ENCODE measurements at places on chromosomes 16 and 17. TPM values are rescaled to one million over a fixed set of nuclear protein-coding genes. Genes with fewer than 3 reads are reported as not detected.

DNA sequence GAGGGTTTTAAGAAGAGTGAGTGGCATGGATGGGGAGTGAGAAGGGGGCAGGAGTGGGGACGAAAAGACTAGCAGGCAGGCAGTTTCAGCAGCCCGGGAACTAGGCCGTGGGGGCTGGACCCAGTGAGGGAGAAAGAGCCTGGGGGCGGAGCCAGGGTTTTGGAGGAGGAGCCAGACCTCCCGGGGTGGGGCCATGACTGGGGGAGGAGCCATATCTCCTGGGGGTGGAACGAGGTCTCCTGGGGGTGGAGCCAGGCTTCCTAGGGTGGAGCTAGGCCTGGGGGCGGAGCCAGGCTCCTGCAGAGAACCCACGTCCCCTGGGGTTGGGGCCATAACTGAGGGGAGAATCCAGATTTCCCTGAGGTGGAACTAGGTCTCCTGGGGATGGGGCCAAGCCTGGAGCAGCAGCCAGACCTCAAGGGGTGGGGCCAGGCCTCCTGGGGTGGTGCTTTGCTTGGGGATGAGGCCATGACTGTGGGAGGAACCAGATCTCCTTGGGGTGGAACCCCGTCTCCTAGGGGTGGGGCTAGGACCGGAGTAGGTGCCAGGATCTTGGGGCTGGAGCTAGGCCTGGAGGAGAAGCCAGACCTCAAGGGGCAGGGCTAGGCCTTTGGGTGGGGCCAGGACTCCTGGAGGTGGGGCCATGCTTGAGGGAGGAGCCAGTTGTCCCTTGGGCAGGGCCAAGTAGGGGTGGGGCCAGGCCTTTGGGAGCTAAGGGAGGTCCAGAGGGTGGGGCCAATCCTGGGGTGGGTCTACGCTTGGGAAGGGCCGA lies 41.7 kb upstream of the JPH3 start:
- DNase-seq: no peak

DNA sequence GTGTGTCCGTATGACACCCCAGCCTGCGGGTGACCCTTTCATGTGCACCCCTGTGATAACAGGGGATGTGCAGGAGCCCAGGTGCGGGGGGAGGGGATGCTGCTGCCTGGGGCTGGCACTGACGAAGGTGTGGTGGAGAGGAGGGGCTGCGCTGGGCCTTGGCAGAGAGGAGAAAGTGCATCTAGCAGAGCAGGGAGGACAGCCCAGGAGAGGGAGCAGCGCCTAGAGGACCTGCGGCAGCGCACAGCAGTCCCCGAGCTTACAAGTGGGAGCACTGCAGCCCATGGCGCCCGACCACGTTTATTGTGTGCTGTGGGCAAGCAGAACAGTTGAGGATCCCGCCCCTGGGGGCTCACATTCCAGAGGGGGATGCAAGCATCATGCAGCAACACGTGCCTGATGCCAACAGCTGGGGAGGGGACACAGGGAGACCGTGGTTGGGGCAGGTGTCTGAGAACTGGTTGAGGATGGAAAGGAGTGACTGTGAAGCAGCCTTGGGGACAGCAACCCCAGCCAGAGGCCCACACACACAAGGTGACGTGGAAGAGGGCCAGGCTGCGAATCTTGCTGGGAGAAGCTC lies 10.9 kb upstream of the SLC7A5 start:
- no peak for DNase-seq

- DNase-seq: no peak
These were observed 11.0 kb upstream of the PMFBP1 start for GRCh38 chr16:72182976-72183375.

- no peak for DNase-seq
These were observed 11.2 kb downstream of the MVP start for GRCh38 chr16:29831490-29831889.

DNA sequence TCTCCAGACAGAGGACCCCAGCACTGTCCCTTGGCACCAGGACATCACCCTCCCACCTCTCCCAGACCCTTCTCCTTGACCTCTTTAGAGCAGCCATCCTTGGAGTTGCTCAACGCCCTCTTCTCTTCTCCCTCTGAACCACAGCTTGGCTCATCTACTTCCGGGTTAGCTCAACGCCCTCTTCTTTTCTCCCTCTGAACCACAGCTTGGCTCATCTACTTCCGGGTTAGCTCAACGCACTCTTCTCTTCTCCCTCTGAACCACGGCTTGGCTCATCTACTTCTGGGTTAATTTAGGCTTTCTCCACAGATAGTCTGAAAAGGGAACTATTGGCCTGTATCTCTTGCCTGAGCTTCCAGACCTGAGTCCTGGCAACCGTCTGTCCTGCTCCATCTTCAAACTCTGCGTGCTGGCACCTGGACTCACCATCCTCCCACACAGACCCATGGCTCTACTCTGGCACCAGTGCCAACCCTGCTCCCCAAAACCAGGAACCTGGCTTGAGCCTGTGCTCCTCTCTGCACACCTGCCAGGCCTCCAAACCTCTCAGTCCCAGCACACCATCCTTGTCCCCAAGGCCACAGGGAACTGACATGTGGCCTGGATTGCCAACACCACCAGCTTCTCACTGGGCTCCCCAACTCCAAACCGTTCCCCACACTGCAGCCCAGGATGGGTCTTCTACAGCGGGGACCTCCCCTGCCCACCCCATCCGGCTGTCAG lies 25.3 kb upstream of the FAAP100 start:
- DNase-seq: no peak

DNA sequence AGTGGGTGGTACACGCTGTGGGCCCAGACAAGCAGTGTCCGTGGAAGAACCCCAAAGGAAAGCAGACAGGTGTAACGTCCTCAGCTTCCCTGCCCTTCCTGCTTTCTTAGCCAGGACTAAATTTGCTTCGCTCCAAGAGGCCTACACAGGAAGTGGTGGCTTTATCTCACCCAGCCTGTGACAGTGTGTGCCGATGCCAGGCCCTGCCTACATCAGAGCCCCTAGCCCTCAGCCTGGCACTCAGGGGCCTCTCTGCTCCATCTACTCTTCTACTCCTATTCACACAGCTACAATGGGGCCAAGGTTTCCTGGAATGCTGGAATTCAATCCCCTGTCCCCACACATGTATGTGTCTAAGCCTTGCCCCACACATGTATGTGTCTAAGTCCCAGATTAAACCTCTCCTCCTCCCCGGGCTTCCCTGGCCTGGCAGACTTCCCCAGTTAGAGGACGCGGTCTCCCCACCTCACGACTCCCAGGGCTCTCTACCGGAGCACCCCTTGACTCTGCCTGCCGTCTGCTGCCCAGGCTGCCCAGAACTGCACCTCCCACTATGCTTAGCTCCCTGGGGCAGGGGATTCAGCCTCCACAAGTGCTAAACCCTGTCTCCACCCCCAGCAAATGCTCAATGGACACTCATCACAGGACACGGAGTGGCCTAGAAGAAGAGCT lies 8.2 kb downstream of the PGAP3 start:
- no peak for DNase-seq

GRCh38 chr16:11292076-11292748 lies 11.1 kb upstream of the PRM1 start:
- no peak for DNase-seq

Gene CCDC78
- 7.2 TPM for total RNA-seq

All from neural crest cell (in vitro differentiated cells).